Stomach (tissue), 19 donors: ENCODE measurements at places on chromosomes 11 and 22.

- DNase-seq, result no peak
Observed at GRCh38 chr11:100640646-100641045, 46.4 kb upstream of the ARHGAP42 start.

GRCh38 chr11:454801-455565 is 4.9 kb downstream of the PTDSS2 start:
- no peak for DNase-seq

GRCh38 chr11:104564921-104565582 is 333.2 kb downstream of the CASP12 start:
- DNase-seq, result no peak

- no peak for DNase-seq
Observed at GRCh38 chr11:69424748-69425147, 56.7 kb upstream of the LINC01488 start.

GRCh38 chr11:17736579-17736893 is 2.0 kb downstream of the KCNC1 start:
- no peak for DNase-seq

GRCh38 chr11:1012740-1013630 is 23.5 kb downstream of the MUC6 start:
- DNase-seq, result no peak

DNA sequence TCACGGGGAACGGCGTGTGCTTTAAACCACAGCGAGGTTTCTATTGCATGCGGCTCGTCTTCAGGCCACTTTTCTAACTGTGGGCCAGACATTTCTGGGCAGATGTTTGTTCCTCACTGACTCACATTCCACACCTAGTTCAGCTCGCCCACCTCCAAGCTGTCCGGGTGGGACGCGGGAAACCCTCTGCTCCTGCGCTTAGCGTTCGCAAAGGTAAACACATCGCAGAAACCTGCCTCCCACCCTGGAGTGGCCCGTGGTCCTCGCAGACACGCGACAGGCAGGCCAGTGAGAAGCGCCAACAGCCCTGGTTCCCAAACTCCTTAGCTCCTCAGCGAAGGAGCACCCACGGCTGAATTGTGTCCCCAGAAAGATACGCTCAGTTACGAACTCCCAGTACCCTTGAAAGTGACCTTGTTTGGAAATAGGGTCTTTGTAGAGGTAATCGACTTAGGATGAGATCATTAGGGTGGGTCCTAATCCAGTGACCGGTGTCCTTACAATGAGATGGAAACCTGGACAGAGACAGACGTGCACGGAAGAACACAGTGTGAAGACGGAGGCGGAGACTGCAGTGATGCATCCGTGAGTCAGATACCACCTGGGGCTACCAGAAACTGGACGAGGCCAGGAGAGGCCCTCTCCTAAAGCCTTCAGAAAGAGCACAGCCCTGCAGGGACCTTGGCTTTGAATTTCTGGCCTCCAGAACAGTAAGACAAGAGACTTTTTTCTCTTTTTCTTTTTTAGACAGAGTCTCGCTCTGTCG is 82.7 kb downstream of the CELSR1 start:
- DNase-seq, result no peak

- DNase-seq, result peak; percentile 48
Observed at GRCh38 chr22:40326905-40327735, 19.2 kb upstream of the ADSL start.

DNA sequence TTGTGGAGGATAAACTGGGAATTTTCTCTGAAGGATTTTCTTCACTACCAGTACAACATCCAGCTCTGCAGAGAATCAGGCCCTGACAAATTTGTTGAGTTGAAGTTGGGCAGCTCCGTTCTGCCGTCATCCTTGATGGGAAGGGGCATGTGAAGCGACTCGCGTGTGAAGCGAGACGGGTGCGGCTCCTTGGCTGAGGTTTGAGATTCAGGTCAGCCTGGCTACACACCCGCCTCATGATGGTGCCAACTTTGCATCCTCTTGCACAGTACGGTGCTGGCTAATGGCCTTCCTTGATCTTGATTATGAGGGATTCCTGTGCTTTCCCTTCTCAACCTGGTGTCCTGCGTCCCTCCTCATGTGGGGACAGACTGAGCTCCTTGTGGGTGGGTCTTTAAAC is 19.7 kb upstream of the CDC42EP2 start:
- DNase-seq, result no peak

GRCh38 chr11:114563077-114563476 is 3.4 kb upstream of the NXPE1 start:
- DNase-seq, result no peak

- peak; percentile 43 for DNase-seq
Observed at GRCh38 chr11:36376888-36377758, 81.0 kb downstream of the PRR5L start.

- DNase-seq, result peak; percentile 51
Observed at GRCh38 chr11:64649291-64649697, 58.3 kb downstream of the SLC22A12 start.

GRCh38 chr11:14026961-14027360 is 64.4 kb downstream of the SPON1 start:
- peak; percentile 83 for DNase-seq

DNA sequence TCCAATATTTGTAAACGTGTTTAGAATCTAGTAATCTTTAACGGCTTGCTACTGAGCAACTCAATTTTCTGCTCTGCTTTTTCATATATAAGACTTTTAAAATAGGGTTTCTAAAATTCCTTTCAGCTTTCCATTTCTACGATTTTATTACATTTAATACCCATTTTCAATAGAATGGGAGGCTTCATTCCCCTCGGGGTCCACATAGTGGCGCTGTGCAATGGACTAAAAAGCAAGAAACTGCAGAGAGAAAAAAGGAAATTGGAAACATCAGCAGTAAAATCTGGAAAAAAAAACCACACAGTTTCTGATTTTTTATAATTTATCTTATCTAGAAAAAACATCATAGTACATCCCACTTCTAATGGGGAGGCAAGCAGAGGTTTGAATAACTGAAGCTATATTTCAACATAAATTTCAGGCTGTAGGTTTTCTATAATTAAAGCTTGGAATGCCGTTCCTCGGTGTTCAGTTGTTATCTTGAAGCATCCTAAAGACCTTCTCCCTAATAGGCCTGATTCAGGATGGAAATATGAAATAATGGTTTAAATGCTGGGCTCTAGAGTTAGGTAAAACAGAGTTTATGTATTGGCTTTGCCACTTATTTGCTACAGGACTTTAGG is 18.7 kb upstream of the JHY start:
- DNase-seq, result peak; percentile 67

GRCh38 chr11:95931916-95932315 is 8.0 kb upstream of the MTMR2 start:
- DNase-seq, result no peak

DNA sequence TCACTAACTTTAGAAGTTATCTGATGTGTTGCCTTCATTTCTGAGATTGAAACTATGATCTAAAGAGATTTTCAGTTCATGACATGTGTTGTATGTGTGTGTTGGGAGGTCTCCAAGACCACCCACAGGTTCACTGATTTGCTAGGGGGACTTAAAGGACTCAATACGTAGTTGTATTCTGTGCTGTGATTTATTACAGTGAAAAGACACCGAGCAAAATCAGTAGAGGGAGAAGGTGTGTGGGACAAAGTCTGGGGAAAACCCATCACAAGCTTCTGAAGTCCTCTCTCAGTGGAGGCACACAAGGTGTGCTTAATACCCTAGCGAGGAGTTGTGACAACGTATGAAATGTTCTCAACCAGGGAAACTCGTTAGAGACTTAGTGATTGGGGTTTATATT is 35.6 kb downstream of the RNF169 start:
- DNase-seq, result no peak

GRCh38 chr11:72631806-72632731 is 42.2 kb downstream of the PDE2A start:
- no peak for DNase-seq

DNA sequence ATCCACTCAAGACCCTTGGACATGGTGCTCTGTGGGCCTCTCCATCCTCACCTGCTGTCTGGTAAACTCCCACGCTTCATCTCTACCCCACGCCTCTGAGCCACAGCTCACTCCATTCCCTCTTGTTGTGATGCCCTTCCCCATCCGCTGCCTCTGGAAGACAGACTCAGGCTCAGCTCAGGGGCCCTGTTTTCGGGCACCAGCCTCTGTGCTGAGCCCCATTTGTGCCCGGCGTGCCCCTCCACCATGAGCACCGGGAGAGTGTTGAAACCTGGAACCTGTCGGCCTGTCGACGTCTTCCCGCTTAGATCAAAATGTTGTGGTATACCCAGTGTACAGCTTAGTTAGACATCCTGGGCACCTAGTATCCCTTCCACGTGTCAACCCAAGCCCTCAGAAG is 6.5 kb upstream of the SCUBE1 start:
- DNase-seq, result no peak

GRCh38 chr11:45816614-45817013 is 11.7 kb downstream of the SLC35C1 start:
- no peak for DNase-seq

GRCh38 chr22:37607010-37607934 is 1.4 kb upstream of the GGA1 start:
- peak; percentile 97 for DNase-seq
